ENCODE measurements at places on chromosomes 3 and 15.

GRCh38 chr3:280681-281080 is 84.1 kb downstream of the CHL1 start:
- DNase-seq = no peak

DNA sequence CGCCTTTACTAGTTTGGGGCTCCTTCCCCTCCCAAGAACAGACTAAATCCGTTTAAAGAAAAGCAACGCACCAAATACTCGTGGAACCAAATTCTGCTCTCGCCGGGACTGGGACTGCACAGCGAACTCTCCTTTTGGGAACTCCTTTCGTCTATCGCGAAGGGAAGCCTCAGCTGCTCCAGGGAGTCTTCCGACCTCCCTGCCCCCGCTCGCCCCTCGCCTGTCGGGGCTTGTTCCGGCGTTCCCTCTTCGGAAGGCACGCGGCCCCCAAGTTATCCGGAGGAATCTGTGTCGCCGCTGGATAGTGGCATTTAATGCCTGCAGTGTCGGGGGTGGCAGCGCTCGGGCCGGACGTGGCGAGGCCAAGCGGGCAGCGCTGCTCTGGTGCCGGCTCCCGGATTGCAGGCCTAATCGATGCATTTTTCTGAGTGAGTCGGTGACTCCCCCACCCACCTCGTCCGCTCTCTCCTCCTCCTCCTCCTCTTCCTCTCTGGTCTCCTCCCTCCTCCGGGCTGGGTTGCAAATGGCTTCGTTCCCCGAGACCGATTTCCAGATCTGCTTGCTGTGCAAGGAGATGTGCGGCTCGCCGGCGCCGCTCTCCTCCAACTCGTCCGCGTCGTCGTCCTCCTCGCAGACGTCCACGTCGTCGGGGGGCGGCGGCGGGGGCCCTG is at the start of gene TRIM71:
TSS of gene TRIM71 (plus strand) at position 440 of the 671 bp plus-strand sequence. CDS start at position 524, 84 bp downstream.
- DNase-seq = no peak

DNA sequence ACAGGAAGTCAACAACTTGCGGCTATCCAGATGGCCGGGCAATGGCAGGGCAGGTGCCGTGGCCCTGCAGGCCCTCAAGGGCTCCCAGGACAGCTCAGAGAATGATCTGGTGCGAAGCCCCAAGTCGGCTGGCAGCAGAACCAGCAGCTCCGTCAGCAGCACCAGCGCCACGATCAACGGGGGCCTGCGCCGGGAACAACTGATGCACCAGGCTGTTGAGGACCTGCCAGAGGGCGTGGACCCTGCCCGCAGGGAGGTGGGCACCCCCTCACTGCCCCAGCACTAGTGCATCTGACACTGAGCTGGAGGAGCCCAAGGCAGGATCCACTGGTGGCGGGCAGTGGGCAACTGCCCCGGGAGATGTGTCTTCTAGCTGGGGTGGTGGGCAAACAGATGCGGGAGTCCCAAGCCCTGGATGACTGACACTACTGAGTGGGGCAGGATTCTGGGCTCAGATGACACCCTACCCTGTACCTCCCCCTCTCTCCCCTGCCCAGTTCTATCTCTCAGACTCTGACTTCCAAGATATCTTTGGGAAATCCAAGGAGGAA is 15.9 kb downstream of the VILL start:
- no peak for DNase-seq

DNA sequence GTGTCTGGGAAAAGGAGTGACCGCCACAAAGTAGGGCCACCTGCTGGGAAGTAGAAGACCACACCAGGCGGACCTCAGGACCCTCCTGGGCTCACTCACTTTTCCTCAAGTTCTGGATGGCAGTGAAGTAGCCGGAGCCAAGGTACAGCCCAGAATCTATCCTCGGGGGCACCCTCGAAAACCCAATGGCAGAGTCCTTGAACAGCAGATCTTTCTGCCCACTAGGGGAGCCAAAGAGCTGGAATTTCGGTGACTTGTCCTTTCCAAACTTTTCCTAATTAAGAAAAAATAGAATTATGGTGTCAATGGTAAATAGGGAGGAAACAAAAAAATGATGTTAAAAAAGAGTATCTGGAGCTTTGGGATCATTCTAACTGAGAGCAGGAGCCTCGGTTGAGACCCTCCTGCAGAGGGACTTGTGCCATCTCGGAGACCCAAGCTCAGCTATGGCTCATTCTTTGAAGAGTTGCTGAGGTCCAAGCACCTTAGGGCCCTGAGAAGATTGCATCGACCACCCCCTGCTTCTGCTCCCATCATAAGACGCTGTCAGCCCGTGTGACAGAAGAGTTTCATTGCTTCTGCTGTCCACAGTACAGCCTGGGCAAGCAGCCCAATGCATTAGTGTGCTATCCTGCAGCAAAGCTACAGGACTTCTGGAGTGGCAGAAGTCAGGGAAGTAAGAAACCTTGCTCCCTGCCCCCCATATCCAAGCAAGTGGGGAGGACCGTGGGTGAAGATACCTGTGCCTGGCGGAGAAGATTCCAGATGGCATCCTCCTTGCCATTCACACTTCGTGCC is 14.8 kb downstream of the LTF start:
- no peak for DNase-seq

GRCh38 chr3:24604215-24604614 is 109.6 kb upstream of the THRB start:
- DNase-seq = no peak

- DNase-seq = no peak
Observed at GRCh38 chr3:45105855-45106671, 40.1 kb downstream of the CDCP1 start.

DNA sequence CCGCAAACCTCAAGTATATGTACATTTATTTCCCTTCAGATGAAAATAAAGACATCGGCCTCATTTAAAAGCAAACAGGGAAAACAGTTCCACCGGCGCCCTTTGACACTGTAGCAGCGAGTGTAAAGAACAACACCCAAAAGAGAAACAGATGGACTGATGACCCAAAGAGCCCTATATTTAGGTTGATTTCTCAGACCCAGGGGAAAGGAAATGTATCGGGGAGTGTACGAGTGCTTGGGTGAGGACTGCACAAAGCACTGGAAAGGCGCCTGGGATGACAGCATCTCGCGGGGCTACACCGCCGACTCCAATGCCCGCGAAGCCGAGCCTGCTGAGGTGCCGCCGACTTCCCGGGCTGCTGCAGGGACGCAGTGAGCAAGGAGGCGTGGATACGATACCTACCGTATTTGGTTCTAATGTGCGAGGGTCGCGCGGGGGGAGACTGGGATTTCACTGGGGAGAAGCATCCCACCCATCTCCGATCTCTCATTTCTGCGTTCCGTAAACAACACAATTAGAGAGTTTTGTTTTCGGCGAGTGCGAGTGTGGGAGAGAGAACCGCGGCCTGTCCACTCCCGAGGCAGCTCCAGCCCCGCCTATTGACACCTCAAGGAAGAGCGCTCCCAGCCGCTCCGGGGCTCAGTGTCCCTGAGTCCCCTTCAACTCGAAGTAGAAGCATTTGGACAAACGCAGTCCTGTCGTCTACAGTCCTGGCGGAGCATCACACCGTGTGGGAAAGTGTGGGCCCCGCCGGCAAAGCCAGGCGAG is 2.0 kb downstream of the MECOM start:
- DNase-seq = no peak

DNA sequence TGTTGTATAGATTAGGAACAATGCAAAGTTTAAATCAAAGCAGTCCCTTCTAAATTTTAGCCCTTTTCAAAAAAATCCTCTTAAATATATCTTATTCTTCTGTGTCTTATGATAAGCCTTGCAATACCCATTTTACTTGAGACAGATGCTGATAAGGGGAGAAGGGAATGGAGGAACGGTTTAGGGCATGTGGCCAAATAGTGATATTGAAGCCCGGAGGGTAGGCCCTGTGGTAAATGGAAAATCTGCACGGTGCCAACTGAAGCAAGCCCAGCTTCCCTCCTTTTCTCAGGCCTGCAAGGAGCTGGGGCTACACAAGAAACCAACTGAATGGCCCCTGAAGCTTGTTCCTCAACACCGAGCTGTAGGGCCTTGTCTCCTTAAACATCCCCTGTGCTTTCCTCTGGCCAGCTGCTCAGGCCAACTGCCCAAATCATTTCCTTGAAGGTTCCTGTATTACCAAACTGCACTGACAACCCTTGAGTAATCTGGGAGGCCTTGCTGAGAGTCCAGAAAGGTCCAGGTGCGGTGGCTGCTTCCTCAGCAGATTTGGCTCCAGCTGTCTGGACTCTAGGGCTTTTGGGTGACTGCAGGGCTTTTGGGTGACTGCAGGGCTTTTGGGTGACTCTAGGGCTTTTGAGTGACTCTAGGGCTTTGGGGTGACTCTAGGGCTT is 67.2 kb downstream of the NCEH1 start:
- DNase-seq = no peak

DNA sequence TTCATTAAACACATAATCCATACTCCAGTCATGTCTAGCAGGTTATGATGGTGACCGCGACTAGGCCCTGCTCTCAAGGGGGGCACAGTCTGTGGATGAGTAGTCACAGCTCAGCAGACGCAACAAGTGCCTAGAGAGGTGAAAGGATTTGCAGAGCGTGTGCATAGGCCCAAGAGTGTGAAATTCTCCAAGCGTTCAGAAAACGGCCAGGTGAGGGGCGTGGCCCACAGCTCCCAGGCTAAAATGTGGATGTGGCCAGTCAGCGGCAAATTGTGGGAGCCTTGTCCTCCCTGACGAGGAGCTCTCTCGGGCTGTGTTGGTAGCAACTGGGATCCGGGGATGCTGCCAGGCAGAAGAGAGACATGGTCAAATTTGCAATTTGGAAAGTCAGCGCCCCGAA is 46.4 kb upstream of the TSEN2 start:
- DNase-seq = no peak

- DNase-seq = peak; percentile 44
Observed at GRCh38 chr3:189270248-189270832, 98.6 kb downstream of the TPRG1 start.

- DNase-seq = no peak
Observed at GRCh38 chr3:53153980-53154379, 7.0 kb upstream of the PRKCD start.
